ENCODE measurements at places on chromosomes 16 and 17. TPM values are rescaled to one million over a fixed set of nuclear protein-coding genes. Genes with fewer than 3 reads are reported as not detected.

DNA sequence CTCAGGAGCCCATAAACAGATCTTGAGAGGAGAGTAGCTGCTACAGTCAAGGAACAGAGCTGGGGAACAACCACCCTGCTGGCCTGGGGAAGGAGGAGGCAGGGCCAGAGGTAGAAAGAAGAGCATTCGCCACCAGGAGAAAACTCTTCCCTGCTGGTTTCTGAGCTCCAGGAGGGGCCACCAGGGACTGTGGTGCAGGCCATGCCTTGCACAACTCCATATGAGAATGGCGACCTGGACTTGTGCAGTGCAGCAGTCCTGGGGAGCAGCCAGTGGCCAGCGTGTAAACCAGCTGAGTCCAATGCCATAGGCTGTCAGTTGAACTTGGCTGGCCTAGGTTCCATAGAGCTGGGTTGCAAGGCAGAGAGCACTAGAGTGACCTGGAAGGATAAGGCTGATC is 11.6 kb downstream of the SLC13A2 start:
- no peak for DNase-seq

DNA sequence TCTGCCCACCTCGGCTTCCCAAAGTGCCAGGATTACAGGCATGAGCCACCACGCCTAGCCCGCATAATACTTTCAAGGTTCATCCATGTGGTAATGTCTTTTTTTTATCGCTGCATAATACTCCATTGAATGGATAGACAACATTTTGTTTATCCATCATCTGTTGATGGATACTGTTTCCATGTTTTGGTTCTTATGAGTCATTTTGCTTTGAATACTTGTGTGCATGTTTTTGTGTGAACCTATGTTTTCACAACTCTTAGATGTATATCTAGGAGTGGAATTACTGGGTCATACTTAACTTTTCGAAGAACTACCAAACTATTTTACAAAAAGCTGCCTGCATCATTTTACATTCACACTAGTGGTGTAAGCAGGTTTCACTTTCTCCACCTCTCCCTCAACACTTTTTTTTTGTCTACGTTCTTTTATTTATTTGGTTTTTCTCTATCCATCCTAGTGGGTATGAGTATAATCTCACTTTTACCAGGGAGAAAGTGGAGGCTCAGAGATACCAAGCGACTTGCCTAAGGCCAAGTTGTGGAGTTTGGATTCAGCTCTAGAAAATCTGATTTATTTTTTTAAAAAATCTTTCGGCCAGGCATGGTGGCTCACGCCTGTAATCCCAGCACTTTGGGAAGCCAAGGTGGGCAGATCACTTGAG is 151.2 kb downstream of the CMIP start:
- no peak for DNase-seq

The FSCN2 gene
- polyA plus RNA-seq: 1.3 TPM

DNA sequence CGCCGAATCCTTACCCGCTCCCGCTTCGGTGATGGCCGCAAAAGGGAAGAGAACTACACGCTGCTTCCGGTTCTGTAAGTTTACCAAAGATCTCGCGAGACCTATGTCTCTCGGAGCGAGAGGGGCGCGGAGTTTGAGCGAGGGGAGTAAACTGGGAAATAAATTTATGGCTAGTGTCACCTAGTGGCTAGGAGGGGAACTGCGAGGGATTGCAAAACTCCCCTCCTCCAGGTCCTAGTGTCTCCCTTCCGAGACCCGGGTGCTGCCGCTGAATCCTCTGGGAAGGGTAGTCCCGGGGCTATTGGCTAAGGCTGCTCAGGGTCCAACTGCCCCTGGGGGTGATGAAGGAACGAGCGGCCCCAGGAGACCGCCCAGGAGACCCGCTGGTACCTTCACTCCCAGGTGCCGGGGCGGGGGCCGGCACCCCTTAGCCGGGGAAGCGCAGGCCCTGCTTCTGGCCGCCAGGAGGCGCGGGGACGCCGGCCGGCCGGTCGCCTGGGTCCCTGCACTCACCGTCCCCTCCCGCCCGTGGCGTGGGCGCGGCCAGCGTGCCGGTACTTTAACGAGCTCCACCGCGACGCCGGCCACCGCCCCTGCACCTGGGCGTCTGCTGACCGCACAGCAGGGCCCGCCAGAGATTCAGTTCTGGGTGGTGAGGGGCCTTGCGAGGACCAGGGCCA is at the start of gene RPL26:
Gene RPL26 (minus strand): TSS at position 51 of the 680 bp plus-strand sequence. CDS start 883 bp downstream, outside the sequence.
- DNase-seq: peak; percentile 99

The TBC1D3C gene
- polyA plus RNA-seq: not detected

The SYNGR3 gene
- 5.0 TPM for polyA plus RNA-seq

GRCh38 chr16:79593074-79593531 is 7.4 kb downstream of the MAF start:
- no peak for DNase-seq

- no peak for DNase-seq
These were observed 45.8 kb downstream of the RND2 start for GRCh38 chr17:43070872-43071271.

The FBXW10B gene
- polyA plus RNA-seq: 19.5 TPM

The CES3 gene
- polyA plus RNA-seq: 2.1 TPM

DNA sequence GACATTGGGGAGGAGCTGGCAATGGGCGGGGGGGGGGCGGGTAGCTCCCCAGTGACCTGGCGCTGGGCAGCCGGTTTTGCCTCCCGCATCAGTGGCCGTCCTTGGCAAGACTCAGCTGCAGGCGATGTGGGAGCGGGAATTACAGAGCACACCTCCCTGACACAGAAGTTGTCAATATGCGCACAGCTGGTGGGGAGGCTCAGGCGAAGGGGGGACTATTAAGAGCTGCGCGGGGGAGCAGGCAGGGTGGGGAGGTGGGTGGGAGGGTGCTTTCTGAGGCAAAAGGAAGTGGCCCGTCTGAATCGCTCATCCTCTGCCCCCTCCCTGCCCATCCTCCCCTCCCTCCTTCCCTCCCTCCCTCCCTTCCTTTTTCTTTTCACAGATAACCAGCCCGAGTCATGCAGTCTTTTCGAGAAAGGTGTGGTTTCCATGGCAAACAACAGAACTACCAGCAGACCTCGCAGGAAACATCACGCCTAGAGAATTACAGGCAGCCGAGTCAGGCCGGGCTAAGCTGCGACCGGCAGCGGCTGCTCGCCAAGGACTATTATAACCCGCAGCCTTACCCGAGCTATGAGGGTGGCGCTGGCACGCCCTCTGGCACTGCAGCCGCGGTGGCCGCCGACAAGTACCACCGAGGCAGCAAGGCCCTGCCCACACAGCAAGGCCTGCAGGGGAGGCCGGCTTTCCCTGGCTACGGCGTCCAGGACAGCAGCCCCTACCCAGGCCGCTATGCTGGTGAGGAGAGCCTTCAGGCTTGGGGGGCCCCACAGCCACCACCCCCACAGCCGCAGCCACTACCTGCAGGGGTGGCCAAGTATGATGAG is 44.0 kb downstream of the SREBF1 start:
- DNase-seq: no peak

- no peak for DNase-seq
These were observed 264.3 kb downstream of the CPPED1 start for GRCh38 chr16:12539185-12539929.

DNA sequence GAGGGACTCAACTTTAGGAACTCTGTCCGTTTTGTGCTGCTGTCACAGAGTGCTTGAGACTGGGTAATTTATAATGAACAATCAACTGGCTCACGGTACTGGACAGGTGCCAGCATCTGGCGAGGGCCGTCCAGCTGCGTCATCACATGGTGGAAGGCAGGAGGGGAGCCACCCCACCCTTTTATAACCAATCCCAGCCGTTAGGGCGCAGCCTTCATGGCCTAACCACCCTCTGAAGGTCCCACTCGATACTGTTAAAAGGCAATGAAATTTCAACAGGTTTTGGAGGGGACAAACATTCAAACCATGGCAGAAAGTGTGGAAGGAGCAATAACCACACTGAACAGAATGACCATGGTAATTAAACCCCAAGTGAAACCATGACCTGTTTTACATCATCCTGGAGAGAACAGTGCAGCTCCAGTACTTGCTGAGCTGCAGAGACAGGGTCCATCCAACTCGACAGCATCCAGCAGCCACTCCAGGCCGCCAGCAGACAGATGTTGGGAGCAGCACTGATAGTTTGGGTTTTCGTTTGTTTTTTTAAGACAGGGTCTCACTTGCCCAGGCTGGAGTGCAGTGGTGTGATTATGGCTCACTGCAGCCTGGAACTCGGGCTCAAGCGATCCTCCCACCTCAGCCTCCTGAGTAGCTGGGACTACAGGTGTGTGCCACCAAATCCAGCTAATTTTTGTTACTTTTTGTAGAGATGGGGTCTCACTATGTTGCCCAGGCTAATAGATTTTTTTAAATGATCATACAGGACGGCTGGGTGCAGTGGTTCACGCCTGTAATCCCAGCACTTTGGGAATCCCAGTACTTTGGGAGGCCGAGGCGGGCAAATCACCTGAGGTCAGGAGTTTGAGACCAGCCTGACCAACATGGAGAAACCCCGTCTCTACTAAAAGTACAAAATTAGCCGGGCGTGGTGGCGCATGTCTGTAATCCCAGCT is 11.0 kb downstream of the CHMP6 start:
- DNase-seq: no peak

The KNOP1 gene
- polyA plus RNA-seq: 39.1 TPM

The SAP30BP gene
- polyA plus RNA-seq: 136 TPM

- DNase-seq: peak; percentile 84
These were observed 870 bp upstream of the ITGA3 start for GRCh38 chr17:50055055-50055425.

DNA sequence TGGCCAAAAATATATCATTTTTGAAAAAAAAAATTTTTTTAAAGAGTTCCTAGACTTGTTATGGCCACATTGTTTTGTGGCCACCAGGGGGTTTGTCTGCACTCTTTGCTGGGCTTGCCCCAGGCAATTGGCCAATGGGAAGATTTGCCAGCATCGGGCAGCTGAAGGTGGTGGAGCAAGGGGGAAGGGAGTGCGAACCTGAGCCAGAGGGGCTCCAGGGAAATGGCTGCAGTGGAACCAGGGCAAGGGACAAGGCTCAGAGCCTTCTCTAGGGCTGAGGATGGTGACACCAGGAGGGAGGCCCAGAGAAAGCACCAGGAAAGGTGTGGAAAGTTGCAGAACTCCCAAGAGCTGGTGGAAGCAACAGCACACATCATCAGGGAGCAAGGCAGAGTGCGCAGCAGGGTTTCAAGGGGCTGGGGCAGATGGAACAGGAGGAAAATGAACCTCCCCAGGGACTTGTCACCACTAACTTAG is 15.5 kb upstream of the CMIP start:
- DNase-seq: no peak

DNA sequence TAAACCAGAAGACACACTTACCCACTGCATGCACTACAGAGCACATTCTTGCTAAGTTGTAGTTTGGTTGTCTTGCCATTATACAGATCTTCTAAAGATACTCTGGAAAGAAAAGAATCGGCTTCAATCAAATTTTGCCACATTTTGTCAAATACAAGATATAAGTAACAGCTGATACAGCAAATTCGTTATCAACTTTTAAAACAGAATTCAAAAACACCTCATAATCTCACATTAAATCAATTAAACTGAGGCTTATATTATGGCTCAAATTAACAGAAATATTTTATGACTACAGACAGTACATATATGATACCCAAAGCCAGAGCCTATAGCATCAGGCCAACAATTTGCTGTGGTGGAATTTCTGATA is 5.4 kb downstream of the DNAJA2 start:
- DNase-seq: no peak

- DNase-seq: no peak
These were observed 418.7 kb downstream of the KCNJ2 start for GRCh38 chr17:70588003-70588402.

The RHBDL1 gene
- 1.6 TPM for polyA plus RNA-seq

- DNase-seq: no peak
These were observed 34.0 kb downstream of the PLCD3 start for GRCh38 chr17:45098081-45098868.

GRCh38 chr17:21078016-21078780 is 35.4 kb upstream of the USP22 start:
- DNase-seq: no peak

- peak; percentile 57 for DNase-seq
These were observed at the start of gene ARHGAP23 for GRCh38 chr17:38428112-38428642. Gene ARHGAP23, plus strand, starts transcription at chr17:38428464. Its CDS starts 22 bp downstream, at chr17:38428486.

DNA sequence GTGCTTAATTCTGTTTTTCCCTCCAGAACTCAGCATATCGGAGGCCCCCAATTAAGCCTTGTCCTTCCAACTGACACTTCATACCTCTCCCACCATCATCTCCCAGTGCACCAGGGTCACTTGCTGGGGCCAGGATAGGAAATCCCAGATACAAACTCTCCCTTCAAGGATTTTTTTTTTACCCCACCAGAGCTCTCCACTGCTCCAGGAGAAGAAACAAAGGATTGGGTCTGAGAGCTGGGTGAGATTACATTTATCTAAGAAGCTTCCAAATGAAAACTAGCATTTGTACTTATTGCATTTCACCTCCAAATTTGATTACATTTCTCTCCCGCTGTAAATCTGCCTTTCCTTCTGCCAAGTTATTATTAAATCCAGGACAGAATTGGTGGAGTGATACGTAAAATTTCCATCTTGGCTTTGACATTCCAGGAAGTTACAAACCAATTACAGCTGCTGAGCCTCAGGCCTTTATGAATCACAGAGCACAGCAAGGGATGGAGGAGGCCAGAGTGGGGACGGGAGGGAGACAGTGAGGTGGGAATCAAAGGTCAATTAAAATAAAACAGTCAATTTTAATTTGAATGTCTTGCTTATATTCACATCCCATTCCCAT is 123.5 kb downstream of the USP31 start:
- DNase-seq: no peak

The PERCC1 gene
- not detected for polyA plus RNA-seq

- no peak for DNase-seq
These were observed 1.5 kb downstream of the N4BP1 start for GRCh38 chr16:48608452-48608851.

DNA sequence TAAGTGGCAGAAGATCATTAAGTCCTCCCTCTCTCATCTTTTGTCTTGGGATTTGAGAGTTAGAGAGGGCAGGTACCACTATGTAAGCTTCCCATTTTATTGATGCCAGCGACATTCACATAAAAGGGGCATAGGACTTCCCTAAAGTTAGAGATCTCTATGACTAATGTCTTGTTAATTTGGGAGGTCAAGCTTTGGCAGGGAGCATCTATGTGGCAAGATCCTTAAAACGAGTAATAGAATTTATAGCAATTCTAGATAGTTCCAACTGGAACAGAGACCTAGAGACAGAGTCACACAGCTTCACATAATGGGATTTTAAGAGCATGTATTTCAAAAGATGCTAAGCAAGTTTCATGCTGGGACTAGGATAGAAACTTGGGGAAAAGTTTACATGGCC is 308.0 kb downstream of the MAP2K6 start:
- no peak for DNase-seq

- DNase-seq: peak; percentile 35
These were observed 17.1 kb upstream of the RHOT1 start for GRCh38 chr17:32124985-32125847.

The NEUROD2 gene
- polyA plus RNA-seq: not detected
